ENCODE measurements at places on chromosomes 7 and 10.

DNA sequence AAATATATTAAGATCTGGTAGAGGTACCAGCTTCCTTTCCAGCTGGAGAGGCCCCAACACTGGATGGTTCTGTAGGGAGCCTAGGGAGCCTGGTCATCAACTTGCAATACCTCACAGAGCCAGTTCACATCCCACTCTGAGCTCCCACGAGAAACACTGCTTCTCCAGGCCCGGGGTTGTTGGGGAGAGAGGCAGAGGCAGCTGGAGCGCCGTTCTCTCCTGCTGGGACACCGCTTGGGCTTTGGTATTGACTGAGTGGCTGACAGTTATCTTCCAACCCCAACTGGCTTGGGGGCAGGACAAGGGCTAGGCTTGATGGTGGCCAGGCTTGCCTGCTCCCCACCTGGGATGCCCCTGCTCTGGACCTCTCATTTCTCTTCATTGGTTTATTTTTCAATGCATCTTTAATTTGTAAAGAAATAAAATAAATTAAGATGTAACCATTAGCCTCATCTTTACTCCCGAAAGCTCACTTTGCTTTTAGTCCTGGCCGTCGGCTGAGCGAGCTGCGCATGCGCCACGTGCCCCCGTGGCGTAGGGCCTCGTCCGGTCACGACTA, 10.0 kb upstream of the CHCHD1 start:
- DNase-seq = peak; percentile 58

DNA sequence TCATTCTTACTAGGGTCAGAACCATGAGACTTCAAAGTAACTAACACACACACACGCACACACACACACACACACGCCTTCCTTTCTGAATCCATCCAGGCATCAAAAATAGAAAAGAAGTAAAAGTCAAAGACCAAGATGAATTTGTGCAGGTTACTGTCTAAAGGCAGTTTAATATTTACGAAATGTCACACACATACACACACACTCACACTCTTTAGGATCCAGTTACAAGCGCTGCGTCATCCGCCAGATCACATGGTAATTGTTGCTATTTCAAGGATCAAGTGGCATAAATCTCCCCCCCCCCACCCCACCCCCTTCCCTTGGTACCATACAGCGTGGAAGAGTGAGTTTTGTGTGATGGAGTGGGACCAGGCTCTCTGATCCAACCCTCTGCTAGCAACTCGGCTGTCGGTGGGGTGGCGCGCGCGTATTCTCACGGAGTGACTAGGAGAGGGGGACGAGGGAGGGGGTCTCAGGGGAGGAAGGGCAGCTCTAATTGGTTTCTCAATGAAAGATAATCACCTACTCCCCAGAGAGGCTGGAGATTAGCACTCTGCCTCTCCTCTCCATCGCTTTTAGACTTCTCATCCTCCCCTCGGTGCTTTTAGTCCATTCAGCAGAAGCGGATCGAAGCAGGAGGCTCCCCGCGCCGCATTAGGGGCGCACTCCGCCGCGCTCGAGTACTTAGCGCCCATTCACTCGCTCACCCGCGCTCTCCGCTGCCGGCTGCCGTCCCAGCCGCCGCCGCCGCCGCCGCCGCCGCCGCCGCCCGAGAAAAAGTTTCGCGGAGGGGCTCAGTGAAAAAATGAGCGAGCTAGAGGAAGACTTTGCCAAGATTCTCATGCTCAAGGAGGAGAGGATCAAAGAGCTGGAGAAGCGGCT, 83.5 kb upstream of the PRKG1 start:
- no peak for DNase-seq

- DNase-seq = no peak
Measured at GRCh38 chr10:68242051-68242450, 10.1 kb upstream of the ATOH7 start.

DNA sequence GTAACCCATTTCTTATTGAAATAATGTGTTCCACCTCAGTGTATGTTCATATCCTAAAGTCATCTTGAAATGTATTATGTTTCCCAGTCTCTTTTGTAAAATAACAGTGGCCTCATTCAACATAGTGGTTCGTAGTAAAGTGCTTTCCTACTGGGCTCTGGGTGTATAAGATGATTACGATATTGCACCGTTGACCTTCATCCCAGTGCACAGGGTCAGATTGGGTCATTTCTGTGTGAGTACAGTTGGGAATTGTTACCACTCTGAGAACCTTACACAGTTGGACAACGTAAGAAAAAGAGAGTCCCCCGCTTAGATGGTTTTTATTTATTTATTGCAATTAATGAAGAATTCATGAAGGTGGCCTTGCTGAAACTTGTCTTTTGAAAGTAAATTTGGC, 135.6 kb downstream of the CHN2 start:
- no peak for DNase-seq

DNA sequence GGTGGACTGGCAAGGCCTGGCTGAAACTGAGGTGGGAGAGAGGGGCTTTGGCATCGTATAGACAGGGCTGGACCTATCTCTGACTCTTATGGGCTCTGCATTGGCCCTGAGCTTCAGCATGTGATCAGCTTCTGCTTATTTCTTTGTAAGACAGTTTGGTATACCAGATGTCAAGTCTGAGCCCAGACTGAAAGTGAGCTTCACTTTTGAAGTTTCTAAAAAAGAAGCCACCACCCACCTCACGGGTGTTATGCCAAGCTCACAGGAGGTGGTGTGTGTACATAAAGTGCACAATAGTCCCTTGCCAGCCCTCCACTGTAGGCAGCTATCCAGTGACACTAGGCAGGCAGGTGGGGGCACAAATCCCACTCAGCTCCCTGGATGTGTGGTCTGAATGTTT, 68.7 kb upstream of the SEPHS1 start:
- DNase-seq = no peak

- no peak for DNase-seq
Measured at GRCh38 chr10:99396471-99396870, 34.0 kb downstream of the GOT1 start.

DNA sequence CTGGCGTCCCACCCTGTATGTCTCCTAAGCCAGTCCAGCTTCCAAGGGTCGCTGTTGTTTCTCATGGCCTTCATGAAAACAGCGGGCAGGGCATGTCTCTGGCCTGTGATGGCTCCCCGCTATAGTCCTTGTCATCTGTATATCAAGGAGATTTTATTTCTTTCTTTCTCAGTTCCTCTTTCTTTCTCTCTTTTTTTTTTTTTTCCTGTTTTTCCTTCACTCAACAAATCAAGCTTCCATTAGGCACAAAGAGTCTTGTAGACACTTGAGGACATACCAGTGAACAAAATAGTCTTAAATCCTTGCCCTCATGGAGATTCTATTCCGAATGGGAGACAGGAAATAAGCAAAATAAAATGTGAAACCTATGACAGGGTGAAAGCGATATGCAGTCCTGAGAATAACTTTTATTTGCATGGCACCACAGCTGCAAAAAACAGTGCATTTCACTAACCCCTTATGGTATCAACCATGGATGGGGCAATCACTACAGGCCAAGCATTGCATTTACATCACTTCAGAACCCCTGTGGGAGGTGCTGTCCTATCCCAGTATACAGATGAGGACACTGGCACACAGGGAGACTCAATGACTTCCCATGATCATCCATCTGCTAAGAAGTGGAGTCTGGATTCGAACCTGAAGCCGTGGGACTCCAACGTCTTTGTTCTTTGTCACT, 50.7 kb downstream of the SYPL1 start:
- no peak for DNase-seq

GRCh38 chr10:62842983-62843382, 26.8 kb upstream of the EGR2 start:
- DNase-seq = no peak

- DNase-seq = no peak
Measured at GRCh38 chr7:138665669-138666140, 35.5 kb downstream of the SVOPL start.

- DNase-seq = no peak
Measured at GRCh38 chr10:99375426-99375825, 46.3 kb downstream of the CNNM1 start.

GRCh38 chr7:20779041-20779440, 7.6 kb downstream of the SP8 start:
- DNase-seq = no peak

GRCh38 chr7:82049442-82049841, 279.6 kb upstream of the HGF start:
- no peak for DNase-seq

- no peak for DNase-seq
Measured at GRCh38 chr10:31605861-31606525, 287.0 kb downstream of the ZEB1 start.

DNA sequence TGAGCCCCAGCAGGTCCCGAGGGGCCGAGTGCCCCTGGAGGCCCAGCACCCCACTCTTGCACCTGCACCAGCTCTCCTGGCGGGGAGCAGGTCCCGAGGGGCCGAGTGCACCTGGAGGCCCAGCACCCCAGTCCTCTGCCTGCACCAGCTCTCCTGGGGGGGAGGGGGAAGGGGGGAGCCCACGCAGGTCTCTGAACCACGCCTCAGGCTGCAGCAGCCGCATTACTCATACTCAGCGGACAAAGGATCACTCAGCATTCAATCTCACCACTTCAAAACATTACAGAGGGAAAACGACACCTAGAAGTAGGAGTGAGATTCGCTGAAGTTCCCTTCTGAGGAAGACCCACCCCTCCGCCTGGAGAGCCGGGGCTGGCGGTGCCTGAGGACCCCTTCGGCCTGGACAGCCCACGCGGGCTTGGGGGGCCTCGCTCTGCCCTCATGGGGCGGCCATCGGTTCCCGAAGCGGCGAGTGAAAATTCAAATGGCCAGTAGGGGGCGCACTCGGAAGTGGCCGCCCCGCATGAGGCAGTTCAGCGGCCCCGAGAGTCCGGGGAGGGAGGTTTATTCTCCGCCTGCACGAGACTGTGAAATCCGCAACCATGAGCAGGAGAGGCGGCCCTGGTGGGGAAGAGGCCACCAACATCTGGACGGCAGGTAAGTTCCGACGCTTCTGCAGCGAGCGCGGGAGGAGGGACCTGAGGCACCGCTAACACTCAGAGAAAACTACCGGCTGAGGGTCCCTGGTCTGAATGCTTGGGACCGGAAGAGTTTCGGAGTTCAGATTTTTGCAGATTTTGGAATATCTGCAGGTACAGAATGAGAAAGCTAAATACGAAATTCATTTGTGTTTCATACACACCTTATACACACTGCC, 1.1 kb upstream of the GPER1 start:
- DNase-seq = peak; percentile 38

DNA sequence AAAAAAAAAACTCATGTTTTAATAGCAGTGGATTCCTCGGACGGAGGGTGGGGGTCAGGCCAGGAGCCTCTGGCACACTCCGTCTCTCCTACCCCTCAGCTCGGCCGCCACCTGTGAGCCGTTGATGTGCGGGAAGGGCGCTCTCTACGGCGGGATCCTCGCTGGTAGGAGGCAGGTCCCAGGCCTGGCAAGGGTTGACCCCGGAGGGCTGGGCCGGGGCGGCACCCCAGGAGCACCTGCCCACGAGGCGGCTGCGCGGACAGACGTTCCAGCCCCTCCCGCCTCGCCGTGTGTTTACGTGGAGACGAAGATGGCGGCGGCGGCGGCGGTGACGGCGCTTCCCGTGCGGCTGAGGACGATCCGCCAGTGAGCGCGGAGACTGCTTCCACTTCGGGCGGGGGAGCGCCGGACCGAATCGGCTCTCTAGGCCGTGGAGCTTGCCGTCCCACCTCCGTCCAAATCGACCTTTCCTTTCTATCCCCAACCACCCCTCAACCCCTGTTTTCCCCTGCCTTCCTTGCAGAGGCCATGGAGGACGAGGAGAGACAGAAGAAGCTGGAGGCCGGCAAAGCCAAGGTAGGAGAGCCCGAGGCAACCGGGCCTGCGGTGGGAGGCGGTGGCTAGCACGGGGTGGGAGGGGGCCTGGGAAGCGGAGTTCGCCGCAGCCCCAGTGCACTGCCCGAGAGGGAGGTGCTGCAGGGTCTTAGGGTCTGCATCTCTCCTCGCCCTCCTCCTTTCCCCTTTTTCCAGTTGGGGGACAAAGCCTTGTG, at the start of gene AKAP9:
Gene AKAP9, plus strand, starts transcription at position 291 of the 770 bp plus-strand sequence. Its CDS starts 238 bp downstream, at position 529.
- DNase-seq = peak; percentile 70

GRCh38 chr10:44558521-44558920, 173.6 kb upstream of the CXCL12 start:
- no peak for DNase-seq

DNA sequence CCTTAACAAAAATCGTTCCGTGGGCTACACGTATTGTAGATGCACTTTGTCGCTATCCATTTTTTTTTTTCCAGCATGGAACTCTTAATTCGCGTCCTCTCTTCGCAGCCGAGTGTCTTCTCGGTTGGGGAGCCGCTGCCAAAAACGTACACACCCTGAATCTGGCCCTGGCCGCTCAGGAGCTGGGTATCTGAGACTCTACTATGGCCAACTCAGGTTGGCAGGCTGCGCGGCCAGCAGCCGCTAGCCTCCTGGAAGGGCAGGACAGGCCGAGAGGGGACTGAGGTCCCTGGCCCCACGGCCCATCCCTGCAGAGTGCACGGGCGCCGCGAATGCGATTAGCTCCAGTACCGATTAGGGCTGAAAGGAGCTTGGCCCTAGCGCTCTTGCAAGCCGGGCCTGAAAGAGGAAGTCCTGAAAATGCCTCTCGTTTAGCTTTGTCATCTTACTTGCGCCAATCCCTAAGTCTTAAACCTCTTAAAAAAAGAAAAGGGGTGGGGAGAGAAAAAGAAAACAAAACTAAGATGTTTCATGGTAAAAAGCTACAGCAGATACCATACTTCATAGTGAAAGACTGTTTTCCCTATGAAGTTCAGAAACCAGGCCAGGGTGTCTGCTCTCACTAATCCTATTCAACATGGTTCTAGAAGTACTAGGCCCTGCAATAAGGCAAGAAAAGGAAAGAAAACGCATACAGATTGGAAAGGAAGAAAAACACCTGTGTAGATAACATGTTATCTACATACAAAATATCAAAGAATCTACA, 113.2 kb upstream of the RHEB start:
- peak; percentile 45 for DNase-seq

DNA sequence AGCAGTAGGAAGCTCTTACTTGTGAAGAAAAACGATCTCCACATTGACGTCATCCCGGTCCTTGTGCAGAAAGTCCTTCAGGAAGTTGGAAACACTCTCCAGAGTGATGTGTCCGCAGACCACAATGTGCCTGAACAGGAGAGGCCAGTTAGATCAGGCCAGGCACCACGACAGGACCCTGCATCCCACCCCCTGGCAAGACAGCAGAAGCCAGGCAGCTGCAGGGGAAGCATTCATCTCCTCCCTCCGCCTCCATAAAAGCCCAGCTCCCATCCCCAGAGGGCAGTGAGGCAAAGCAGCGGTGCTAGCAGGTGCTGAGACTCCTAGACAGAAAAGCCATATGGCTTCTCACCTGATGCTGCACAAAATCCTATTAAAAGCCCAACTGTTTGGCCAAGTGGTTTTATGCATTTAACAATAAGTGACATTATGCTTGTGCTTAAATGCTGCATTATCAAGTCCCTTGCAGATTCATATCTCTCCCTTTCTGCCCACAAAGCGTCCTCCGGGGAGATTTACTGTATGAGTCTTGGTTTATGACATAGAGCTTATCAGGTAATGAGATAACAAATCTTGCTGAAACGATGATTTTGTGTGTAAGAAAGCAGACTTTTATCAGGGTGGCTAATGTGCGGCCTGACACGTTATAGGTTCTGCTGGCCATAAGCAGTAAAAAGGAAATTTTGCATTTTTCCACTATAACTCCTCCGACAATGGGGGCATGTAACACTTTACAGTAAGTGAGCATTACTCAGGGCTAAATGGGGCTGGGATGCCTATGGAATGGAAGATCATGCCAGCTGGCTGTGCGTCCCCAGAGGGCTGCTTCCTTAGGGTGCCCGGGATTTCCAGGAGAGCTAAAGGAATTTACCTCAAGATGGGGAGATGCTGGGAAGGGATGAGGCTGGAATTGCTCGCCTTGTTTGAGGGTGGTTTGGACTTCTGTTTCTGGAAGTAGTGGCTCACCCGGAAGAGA, 546.9 kb downstream of the KCNMA1 start:
- no peak for DNase-seq

All from stimulated activated CD4-positive, alpha-beta T cell treated with anti-CD3 and anti-CD28 coated beads, TNF-alpha, amount 100 ng/mL, for 4 hours (primary cell).